ENCODE measurements at places on chromosomes 16 and 17.

- DNase-seq, result no peak
Observed at GRCh38 chr17:61343576-61343975, 56.1 kb upstream of the TBX2 start.

DNA sequence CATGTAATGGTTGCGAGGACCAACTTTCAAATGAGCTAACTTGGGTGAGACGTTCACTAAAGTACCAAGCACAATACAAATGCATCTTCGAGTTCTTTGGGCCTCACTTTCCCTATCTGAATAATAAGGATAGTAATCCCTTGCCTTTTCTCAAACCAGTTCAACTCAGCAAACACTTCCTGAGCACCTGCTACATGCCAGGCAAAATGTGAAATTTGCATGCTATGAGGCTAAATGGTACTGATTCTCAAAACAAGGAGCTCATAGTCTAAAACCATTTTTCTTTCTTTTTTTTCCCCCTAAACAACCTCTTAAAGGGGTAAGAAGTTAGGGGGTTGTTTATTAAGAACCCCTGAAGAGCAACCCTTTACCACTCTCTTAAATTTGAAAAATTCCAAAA, 101.4 kb upstream of the HLF start:
- no peak for DNase-seq

- DNase-seq, result no peak
Observed at GRCh38 chr16:82660075-82660645, 33.4 kb downstream of the CDH13 start.

GRCh38 chr17:948284-948852, 31.2 kb downstream of the NXN start:
- no peak for DNase-seq

- DNase-seq, result no peak
Observed at GRCh38 chr16:68451676-68452075, 3.4 kb upstream of the SMPD3 start.

DNA sequence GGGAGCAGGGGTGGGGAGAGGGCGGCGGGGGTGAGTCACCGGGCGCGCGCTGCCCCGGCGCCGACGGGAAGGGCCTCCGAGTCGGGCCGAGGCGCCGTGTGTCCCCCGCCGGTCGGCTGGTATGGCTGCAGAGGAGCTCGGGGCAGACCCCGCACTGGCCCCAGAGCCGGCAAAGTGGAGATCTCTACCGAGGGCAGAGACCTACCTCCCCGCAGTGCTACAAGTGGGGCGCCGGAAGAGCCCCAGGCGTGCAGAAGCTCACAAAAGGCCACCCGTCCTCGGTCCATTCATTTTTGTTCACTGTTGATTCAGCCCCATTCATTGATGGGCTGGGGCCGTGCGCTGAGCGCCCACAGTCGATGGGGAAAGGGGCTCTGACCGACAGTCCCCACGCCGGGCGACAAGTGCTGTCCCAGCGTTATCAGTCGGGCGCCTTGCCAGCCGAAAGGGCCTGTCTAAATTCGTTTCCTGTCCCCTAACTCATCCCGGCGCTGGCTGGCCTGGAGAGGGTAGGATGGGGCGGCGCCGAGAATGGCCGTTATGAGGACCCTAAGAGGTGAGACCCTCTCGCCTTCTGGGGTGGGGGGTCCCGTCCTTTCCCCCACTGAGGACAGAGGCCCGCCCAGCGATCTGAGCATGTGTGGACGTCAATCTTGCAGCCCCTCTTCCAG, 709 bp upstream of the ENO3 start:
- DNase-seq, result peak; percentile 56

DNA sequence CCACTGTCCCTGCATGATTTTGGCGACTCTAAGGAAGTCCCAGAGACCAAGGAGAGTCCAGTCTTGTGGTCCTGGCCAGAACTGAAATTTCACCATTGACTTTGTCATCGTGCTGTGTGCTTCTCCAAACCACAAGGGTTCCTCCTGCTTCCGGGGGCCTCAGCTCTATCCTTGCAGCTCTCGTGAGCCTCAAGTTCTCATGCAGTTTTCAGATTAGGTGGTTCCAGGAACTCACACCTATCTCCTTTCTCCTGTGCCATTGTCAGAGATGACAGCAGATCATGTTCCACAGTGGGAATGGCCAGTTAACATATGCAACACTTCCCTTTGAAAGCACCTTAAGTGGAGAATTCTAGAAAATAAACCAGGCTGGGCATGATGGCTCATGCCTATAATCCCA, 97.9 kb upstream of the CRHR1 start:
- DNase-seq, result no peak

GRCh38 chr16:77549876-77550275, 115.0 kb upstream of the ADAMTS18 start:
- DNase-seq, result no peak

GRCh38 chr16:69413045-69413664, 11.3 kb upstream of the CYB5B start:
- no peak for DNase-seq

- DNase-seq, result no peak
Observed at GRCh38 chr16:66380421-66380820, 13.9 kb downstream of the CDH5 start.

- no peak for DNase-seq
Observed at GRCh38 chr16:72291121-72291520, 119.2 kb upstream of the PMFBP1 start.

DNA sequence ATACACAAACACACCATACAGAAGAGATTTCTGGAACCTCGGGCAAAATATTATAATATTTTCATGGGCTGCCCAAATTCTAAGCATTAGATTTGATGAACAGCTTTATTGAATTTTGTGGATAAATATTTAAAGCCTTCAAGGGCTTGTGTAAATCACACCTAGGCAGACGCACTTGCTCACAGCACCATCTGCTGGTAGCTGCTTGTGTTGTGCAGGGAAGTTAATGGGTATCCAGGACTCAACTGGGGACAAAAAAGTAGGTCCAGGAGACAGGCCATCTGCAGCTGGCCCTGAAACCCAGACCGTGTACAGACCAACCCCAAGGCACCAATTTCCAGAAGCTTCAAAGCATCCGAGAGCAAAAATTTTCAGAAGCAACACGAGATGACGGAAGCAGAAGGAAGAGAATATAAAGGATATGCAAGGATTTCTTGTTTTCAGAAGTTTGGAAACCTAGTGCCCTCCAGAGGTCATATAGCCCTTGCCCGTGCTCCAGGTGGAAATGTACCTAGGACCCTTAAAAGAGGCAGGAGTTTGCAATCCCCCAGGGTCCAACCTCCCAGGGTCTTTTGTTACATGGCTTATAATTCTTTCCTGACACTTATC, 140.0 kb downstream of the CHD9NB start:
- no peak for DNase-seq

DNA sequence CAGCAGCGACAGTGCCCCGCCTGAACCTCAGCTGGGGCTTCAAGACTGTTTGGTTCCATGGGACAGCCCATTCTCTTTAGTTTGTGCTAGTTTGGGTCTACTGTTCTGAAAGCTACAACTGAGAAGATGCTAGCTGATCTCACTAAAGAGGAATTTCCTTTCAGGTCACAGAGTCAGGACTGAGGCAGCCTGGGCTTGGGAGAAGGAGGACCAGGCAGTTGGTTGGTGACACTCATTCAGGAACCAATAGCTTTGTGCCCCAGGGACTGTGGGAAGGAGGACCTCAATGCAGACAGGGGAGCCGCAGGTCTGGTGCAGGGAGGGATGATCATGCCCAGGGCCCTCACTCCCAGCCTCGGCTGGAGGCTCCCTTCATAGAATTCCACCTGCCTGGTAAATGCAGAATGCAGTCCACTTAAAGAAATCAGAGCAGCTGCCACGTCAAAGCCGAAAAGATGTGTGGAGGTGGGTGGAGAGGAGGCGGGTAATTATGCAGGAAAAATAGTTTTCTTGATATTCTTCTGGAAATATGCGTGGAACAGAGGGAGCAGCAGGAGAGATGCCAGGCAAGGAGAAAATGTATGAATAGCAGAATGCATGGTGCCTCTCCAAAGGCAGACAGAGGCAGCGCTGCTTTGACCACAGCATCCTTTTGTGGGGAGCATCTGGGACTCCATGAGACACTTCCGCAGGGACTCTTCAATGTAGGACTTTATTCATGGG, 32.6 kb upstream of the ZFP90 start:
- DNase-seq, result no peak

DNA sequence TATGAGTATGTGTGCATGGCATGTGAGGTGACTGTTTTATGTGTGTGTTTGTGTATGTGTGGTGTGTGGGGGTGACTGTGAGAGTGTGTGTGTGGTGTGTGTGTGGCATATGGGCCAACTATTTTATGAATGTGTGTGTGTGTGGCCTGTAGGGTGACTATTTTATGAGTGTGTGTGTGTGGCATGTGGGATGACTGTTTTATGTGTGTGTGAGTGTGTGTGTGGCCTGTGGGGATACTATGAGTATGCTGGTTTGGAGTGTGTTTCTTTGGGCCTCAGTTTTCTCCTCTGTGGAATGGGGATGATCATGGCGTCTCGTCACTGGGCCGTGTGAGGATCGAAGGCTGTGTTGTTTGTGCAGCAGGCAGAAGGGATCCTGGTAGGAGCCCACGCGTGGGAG, 152.1 kb upstream of the PLCG2 start:
- DNase-seq, result no peak

DNA sequence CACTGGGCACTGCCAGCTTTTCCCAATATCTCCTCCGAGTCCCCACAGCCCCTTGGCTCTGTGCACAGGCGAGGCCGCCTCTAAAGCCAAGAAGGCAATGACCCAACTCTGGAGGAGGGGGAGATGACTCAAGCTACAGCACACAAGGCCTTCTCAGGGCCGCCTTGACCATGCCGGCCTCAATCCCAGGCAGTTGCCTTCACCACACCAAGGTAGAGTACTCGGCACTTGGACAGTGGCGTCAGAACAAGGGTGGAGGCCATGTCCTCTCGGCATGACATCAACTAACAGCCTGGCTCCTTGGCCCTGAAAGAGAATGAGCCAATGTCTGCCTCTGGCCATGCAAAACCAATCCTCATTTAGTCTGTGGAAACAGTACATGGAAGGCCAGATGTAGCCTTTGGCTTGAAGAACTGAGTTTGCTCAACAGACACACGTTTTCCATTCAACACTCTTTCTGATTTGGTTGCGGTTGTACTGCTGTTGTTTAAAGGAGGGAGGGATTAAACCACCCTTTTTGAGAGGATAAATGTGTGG, 139.6 kb downstream of the XYLT1 start:
- DNase-seq, result no peak

- DNase-seq, result no peak
Observed at GRCh38 chr16:56993204-56993603, 3.8 kb downstream of the NLRC5 start.

DNA sequence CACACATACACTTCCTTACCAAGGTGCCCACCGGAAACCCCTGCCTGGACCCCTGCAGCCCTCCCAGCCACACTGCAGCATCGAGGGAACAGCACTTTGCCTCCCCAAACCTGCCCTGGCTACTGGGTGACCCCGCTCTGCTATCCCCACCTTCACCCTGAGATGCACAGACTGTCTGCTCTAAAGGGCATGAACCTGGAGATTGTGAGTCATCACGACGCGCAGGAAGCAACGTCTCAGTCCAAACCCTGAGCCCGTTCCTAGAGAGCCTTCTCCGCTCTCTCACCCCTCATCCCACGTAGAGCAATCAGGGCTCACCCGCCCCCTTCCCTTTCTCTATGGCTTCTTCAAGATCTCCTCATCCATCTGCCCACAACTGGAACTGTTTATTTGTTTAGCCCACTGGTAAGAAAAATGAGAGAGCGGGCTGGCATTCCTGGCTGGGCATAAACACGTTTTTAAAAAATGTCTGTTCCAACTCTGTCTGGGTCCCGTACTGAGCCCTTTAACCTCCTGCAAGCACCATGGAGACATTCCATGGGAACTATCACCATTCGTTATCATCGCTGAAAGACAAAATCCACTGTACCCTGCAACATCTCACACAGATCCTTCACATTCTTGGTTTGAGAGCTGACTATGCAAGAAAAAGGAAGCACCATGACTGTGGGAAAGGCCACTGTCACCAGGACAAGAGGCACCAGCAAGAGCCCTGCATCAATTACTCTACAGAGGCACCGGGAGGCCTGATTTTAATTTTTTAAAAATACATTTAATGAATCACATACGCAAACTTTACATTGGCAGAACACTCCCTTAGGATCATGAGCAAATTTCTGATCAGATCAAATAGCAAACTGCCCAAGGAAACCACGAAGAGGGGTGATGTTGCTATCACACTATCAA, 28.2 kb downstream of the ZFHX3 start:
- DNase-seq, result no peak

DNA sequence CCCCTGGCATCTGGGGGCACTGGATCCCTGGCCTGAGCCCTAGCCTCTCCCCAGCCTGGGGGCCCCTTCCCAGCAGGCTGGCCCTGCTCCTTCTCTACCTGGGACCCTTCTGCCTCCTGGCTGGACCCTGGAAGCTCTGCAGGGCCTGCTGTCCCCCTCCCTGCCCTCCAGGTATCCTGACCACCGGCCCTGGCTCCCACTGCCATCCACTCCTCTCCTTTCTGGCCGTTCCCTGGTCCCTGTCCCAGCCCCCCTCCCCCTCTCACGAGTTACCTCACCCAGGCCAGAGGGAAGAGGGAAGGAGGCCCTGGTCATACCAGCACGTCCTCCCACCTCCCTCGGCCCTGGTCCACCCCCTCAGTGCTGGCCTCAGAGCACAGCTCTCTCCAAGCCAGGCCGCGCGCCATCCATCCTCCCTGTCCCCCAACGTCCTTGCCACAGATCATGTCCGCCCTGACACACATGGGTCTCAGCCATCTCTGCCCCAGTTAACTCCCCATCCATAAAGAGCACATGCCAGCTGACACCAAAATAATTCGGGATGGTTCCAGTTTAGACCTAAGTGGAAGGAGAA, 13.5 kb downstream of the STH start:
- no peak for DNase-seq

DNA sequence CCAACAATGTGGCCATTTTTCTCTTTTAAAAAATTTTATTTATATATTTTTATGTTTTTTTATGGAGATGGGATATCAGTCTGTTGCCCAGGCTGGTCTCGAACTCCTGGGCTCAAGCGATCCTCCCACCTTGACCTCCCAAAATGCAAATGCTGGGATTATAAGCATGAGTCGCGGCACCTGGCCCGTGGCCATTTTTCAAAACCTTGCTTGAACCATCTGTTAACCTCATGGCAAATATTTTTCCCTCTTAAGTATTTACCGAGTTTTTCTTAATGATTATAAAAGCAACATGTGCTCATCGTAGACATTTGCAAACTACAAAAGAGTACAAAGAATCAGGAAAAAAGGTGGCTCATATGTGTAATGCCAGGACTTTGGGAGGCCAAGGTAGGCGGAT, 127.6 kb downstream of the ABCC6 start:
- DNase-seq, result no peak

GRCh38 chr17:65548269-65548969, 13.0 kb downstream of the AXIN2 start:
- no peak for DNase-seq

DNA sequence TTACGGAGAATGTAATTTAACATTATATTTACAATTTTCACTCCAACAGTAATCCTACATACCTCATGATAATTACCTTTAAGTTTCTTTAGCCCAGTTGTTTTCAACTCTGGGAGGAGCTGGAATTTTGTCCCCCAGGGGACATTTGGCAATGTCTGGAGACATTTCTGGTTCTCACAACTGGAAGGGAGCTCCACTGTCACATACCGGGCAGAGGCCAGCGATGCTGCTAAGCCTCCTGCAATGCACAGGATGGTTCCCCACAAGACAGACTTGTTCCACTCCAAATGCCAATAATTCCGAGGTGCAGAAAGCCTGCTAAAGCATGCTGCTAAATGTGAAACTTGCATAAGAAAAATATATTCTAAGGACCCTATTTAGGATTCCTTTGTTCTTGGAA, 251.1 kb upstream of the IRX5 start:
- DNase-seq, result no peak
